Mesendoderm (in vitro differentiated cells): ENCODE measurements at places on chromosomes 7 and 10.
A peak's percentile ranks its signal among the peaks of the same experiment; 100 is the strongest.

- peaks cover 4% of the 10 kb centered on the region for H3K4me1 ChIP-seq
- DNase-seq, result no peak
- H3K36me3 ChIP-seq, result no peaks in the 10 kb centered on the region
- no peak overlapping the region for H3K4me3 ChIP-seq
These were observed 32.2 kb downstream of the PLXDC2 start for GRCh38 chr10:19848226-19848985.

DNA sequence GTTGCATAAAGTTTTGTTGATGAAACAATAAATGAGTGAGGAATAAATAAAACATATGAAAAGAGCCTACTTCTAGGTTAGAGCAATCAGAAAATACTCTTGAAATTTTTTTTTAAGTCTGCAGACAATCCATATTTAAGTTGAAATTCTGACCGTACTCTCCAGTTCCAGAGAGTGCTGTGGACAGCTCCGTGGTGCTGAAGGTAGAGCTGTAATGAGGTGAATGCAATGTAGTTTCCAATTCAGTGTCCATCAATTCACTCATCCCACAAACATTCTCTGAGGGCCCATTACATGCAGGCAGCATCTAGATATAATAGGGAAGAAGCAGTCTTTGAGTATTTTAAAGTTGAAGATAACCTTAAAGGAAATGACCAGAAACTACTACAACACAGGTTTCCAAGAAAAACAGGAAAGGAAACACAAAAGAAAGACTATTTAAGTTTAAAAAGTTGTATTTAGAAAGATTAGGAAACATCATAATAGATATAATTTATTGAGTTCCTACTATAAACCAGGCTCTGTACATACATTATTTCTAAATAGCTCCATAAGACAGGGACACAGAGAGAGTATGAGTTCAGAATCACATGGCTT is 44.0 kb upstream of the CRTAC1 start:
- no peak overlapping the region for H3K4me3 ChIP-seq
- H3K27me3 ChIP-seq, result no peaks in the 10 kb centered on the region
- no peak overlapping the region for H3K27ac ChIP-seq

DNA sequence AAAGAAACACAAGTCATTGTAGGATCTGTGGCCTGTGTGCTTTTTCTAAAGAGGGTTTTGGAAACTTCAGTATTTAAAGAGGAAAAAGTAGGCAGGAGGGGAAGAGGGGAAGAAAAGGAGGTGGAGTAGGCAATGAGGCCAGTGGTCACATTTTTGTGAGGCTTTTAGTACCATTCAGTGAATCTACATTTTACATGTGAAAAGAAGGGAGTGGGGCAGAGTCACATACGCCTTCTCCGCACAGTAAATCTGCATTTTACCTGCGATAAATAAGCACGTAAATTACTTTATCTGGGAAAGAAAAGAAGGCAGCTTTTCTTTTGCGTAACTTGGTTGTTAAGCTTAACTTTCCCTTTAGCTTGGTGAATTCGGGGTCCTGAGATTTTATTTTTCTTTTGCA is 13.2 kb downstream of the CHST12 start:
- H3K4me3 ChIP-seq, result no peak overlapping the region
- no peaks in the 10 kb centered on the region for H3K36me3 ChIP-seq
- DNase-seq, result no peak
- no peaks in the 10 kb centered on the region for H3K4me1 ChIP-seq
- no peak overlapping the region for H3K27ac ChIP-seq

DNA sequence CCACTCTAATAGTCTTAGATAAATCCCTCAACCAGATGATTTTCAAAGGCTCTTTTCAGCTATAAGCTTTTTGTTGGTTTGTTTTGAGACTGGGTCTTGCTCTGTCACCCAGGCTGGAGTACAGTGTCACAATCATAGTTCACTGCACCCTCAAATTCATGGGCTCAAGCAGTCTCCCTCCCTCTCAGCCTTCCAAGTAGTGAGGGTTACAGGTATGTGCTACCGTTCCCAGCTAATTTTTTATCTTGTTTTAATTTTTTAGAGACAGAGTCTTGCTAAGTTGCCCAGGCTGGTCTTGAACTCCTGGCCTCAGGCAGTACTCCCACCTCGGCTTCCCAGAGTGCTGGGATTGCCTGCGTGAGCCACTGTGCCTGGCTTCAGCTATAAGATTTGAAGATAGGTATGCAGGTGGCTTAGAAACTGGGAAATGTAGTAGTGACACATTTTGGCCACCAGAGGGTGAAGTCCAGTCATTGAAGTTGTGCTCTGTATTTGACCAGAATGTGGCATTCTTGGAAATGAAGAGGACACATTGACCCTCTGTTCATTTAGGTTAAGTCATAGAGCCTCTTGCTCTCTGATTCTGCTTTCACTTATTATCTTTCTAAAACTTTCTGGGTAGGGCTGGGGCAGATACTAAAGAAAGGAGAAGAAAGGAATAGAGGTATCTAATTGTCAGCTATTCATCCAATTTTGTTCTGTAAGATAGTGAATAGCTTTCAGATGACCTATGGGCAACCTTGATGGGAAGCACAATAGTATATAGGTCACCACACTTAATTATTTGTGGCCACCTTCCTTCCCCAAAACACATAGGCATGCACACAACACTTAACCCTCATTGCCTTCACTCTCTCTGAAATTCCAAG is 36.0 kb downstream of the R3HCC1L start:
- H3K27ac ChIP-seq, result no peak overlapping the region
- H3K4me1 ChIP-seq, result peaks cover 5% of the 10 kb centered on the region
- DNase-seq, result peak; percentile 92
- no peak overlapping the region for H3K4me3 ChIP-seq
- no peaks in the 10 kb centered on the region for H3K36me3 ChIP-seq

- no peaks in the 10 kb centered on the region for H3K27me3 ChIP-seq
- no peak for DNase-seq
- no peaks in the 10 kb centered on the region for H3K4me1 ChIP-seq
- H3K27ac ChIP-seq, result no peak overlapping the region
- H3K4me3 ChIP-seq, result no peak overlapping the region
These were observed 635.3 kb downstream of the INHBA start for GRCh38 chr7:41067576-41067975.

DNA sequence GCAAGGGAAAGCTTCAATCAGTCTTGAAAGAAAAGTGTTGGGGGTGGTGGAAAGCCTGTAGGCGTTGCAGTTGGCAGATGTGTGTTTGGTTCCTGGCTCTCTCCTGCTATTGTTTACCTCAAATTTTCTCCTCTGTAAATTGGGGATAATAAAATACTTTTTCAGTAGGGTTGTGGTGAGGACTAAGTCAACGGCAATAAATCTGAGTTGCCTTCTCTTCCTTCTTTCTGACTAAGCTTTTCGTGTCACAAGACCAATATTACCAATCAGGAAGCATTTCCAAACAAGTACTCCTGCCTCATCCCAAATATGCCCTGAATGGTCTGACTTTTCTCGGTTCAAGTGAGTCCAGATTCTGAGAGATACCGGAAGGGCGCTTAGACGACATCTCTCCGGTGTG is 54.0 kb downstream of the CREB5 start:
- no peaks in the 10 kb centered on the region for H3K4me1 ChIP-seq
- no peak overlapping the region for H3K27ac ChIP-seq
- H3K4me3 ChIP-seq, result no peak overlapping the region
- H3K36me3 ChIP-seq, result no peaks in the 10 kb centered on the region
- no peak for DNase-seq

DNA sequence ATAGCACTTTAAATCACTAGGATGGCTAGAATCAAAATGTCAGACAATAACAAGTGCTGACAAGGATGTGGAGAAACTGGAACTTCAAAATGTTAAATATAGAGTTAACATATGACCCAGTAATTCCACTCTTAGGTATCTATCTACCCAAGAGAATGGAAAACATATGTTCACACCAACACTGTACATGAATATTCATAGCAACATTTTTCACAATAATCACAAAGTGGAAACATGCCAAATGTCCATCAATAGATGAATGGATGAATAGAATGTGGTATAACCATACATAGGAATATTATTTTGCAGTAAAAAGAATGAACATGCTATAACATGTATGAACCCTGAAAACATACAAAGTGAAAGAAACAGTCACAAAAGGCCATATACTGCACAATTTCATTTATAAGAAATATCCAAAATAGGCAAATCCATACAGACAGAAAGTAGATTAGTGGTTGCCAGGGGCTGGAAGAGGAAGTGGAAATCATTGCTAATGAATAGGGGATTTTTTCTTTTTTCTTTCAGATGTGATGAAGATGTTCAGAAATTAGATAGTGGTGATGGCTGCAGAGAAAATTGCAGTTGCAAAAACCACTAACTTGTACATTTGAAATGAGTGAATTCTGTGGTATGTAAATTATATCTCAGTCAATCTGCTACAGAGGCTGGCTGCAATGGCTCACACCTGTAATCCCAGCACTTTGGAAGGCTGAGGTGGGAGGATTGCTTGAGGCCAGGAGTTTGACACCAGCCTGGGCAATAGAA is 93.0 kb downstream of the CPVL start:
- H3K4me3 ChIP-seq, result no peak overlapping the region
- no peak for DNase-seq
- H3K4me1 ChIP-seq, result no peaks in the 10 kb centered on the region

- H3K27me3 ChIP-seq, result no peaks in the 10 kb centered on the region
- no peak overlapping the region for H3K27ac ChIP-seq
- H3K4me3 ChIP-seq, result no peak overlapping the region
- DNase-seq, result no peak
- H3K36me3 ChIP-seq, result no peaks in the 10 kb centered on the region
These were observed 24.1 kb upstream of the SH2B2 start for GRCh38 chr7:102262546-102262945.

- no peak overlapping the region for H3K27ac ChIP-seq
- no peak overlapping the region for H3K4me3 ChIP-seq
- H3K36me3 ChIP-seq, result no peaks in the 10 kb centered on the region
- no peak for DNase-seq
- H3K27me3 ChIP-seq, result no peaks in the 10 kb centered on the region
- no peaks in the 10 kb centered on the region for H3K4me1 ChIP-seq
These were observed 66.8 kb downstream of the ZNF503 start for GRCh38 chr10:75334720-75335119.

DNA sequence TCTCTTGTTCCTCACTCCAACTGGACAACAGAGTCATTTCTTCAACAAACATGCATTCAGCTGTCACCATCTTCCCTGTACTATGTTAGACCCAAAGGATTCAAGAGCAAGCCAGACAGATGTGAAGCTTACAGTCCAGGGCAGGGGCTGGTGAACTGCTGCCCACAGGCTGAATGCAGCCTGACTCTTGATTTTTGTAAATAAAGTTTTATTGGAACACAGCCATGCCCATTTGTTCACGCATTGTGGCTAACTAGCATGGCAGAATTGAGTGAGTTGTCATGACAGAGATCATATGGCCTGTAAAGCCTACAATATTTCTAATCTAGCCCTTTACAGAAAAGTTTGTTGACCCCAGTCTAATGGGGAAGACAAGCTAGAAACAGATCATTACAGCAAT is 208.7 kb downstream of the EMX2 start:
- H3K4me1 ChIP-seq, result no peaks in the 10 kb centered on the region
- H3K27ac ChIP-seq, result no peak overlapping the region
- no peak overlapping the region for H3K4me3 ChIP-seq

DNA sequence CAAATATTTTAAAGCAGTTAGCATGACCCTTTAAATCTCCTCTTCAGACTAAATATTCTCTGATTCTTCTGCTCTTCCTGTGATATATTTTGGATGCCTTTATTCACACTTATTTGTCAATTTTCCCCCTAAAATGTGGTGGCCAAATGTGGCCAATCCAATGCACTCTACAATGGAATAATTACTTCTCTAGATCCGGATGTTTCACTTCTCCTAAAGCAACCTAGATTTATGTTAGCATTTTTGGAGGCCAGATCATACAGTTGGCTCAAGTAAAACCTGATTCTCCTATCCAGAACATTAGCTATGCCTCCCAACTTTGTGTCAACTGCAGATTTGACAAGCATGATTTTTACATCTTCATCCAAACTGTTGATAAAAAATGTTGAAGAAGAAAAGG is 153.7 kb downstream of the CREB5 start:
- DNase-seq, result no peak
- H3K36me3 ChIP-seq, result no peaks in the 10 kb centered on the region
- no peaks in the 10 kb centered on the region for H3K27me3 ChIP-seq
- no peaks in the 10 kb centered on the region for H3K4me1 ChIP-seq

DNA sequence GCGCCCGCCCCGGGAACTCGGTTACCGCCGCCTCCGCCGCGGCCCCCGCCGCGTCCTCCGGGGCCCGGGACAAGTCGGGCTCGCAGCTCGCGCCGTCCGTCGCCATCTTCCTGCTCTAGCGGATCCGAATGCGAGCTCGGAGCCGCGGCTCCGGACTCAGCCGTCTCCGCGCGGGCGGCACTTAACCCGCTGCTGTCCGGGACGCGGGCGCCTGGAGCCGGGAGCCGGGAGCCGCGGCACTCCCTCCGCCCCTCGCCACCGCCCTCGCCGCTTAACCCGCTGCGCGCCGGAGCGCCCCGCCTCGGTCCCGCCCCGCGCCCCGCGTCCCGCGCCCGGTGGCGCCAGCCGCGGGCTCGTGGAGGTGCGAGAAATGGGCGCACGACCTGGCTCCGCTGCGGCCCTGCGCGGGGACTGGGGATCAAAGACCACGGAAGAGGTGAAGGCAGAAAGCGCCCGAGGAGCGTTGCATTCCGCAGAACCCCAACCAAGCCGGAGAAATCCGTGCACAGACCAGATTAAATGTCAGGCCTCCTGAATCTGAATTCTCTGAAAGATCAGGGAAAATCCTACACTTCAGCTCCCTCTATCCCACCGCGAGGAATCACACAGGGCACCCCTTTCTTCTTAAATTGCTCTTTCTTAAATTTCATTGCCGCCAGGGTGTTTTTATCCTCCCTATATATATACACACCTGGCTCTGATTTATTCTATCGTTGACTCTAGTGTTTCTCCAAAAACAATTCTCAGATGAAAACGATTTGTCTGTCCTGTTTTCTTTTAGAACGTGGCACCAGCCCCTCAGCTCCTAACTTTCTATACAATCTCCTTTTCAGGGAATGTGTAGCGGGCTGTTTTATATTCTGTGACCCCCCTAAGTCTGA is at the start of gene CTTNBP2:
CTTNBP2 (minus strand) TSS at position 132 of the 881 bp plus-strand sequence; CDS start at position 106, 26 bp downstream.
- H3K27ac ChIP-seq, result peak within 1 kb of the TSS; percentile 39
- peaks cover 1% of the 10 kb centered on the region for H3K4me1 ChIP-seq
- peak within 1 kb of the TSS; percentile 75 for H3K4me3 ChIP-seq
- no peaks in the 10 kb centered on the region for H3K36me3 ChIP-seq
- DNase-seq, result peak; percentile 60

DNA sequence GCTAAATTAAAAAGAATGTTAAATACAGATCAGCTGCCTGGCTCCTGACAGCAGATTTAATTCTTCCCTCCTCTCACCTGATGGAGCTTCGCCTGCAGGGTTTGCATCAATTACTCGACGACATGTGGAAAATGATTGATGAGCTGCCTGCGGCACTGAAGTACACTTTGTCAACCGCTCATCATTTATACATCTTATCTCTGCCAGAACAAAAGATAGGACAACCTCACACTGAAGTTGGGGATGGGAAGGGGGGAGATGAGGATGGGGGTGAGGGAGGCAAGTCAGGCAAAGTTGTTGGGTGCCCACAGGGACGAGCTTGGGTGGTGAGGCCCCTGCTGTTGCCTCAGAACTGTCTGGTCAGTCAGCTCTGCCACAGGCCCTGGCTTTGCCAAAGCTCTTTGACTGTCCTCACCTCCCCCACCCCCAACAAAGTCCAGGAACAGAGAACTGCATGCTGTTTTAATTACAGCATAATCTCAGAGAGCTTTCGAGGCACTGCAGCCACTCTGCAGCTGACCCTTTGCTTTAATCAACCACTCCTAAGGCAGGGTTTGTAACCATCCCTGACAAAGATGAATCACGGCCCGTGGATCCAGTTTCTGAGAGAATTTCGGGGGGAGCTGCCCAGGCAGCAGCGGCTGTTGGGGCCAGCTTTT is 702.3 kb downstream of the LRMDA start:
- no peaks in the 10 kb centered on the region for H3K27me3 ChIP-seq
- no peaks in the 10 kb centered on the region for H3K4me1 ChIP-seq
- no peak overlapping the region for H3K4me3 ChIP-seq
- H3K27ac ChIP-seq, result no peak overlapping the region
- DNase-seq, result no peak
- H3K36me3 ChIP-seq, result no peaks in the 10 kb centered on the region
